ENCODE measurements at places on chromosomes 16 and 17.

DNA sequence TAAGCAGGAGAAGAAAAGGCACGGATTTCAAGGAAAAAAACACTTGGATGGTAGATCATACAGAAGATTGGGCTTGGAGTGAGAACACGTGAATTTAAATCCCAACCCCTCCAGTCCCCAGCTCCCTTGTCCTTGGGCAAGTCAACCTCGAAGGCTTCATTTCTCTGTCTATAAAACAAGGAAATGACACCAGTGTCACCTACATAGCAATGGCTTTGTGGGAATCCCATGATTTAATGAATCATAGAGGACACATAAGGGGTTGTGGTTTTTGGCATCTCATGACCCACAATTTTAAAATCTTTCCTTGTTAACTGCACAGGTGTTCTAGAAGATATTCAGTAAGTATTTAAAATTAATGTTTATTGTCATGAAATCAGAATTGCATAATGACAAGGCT lies 8.2 kb upstream of the CCL2 start:
- no peak for DNase-seq

GRCh38 chr17:73023759-73024158 lies 68.7 kb downstream of the SLC39A11 start:
- no peak for DNase-seq

GRCh38 chr17:333626-334396 lies 18.8 kb downstream of the RPH3AL start:
- no peak for DNase-seq

DNA sequence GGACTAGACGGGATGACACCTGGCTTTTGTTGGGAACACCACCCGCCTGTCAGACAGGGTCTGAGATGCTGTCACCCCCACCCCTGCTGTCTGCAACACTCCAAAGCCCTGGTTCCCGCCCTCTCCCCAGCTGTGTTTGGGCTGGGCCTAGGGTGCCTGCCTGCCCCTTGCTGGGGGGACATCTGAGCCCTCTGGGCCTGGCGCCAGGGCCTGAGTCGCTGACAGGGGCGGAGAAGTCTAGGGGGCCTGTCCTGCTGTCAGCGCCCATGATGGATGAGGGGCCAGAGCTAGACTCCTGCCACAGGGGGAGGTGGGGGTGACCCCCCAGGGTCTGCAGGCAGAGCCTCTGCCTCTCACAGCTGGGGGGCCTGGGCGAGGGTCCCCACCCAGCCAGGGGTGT lies 7.6 kb upstream of the PKMYT1 start:
- DNase-seq: no peak

- peak; percentile 85 for DNase-seq
These were observed 20.6 kb downstream of the ADAM11 start for GRCh38 chr17:44779211-44780025.

DNA sequence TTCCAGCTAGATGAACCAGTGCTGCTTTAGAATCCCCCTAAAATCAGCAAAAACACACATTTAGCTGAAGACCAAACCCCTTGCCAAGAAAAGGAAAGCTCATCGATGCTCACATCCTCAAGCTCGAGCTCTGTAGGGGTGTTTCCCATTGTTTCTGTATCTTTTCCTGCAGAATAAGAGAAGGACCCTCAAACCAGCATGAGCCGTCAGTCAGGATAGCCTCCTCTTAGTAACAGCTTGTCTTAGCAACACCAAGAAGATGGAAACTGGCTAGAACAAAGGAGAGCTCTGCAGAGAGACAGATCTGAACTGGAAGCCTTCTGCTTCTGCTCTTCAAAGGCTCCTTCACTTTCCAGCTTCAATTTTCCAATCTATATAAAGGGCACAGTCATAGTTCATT lies 32.0 kb downstream of the VAT1L start:
- DNase-seq: no peak

GRCh38 chr17:44840936-44841335 lies 6.7 kb upstream of the HIGD1B start:
- DNase-seq: no peak

DNA sequence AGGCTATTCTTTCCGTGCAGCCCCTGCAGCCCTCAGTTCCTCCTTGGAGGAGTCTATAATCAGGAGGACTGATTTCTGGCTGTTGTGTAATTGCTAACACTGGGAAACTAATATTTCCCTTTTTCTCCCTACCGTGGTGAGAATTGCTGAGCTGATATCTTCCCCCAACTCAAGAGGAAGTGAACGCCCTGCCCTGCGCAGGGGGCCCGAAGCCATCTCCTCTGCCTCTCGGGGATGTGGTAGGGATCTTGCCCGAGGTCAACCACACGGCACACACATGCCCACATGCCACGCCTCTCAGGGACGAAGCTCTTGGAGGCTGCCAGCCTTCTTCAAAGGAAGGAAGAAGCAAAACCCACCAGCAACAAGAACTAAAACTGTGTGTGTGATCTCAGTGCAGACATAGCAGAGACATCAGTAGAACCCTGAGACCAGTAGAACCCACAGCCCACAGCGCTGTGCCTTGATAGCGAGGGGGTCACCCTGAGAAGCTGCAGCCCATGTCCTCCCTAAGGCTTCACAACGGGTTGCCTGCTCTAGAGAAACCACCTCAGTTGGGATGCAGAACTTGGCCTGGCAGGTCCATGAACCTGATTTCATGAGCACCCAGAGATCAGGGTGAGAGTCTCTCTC lies 8.9 kb upstream of the ULK2 start:
- DNase-seq: peak; percentile 52

GRCh38 chr16:47644661-47645060 lies 183.5 kb downstream of the PHKB start:
- DNase-seq: no peak

DNA sequence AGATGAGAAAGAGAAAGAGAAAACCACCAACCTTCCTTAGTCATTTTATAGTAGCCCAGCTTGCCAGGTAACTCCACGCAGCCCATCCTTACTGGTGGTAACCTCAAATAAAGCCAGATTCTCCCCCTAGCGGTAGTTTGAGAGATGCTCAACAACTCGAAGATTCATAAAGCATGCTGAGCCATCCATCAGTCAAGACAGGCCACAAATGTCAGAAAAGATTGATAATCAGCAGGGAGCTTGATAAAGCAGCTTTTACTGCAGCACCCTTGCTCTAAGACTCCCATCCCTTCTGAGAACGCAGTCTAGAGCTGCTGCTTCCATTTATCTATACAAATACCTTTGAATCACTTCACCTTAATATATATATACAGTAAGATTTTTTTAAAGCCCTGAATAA lies 451.5 kb upstream of the HSBP1 start:
- DNase-seq: peak; percentile 53

DNA sequence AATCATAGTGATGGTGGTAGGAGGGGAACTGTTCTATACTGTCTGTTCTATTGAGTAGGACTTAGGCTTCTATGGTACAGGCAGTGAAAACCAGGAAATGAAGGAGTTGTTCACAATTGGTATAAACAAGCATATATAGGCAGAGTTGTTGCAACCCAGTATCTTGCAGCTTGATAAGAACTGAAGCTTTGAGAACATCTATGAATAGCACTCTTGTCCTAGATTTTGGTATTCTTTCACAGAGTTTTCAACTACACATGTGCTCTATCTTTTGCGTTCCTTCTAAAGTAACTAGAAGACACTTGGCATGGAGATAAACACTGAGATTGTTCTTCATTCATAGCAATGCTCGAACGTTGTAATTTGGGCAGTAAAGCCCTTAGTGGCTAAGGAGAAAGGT lies 91.8 kb downstream of the KCNJ2 start:
- DNase-seq: no peak

- no peak for DNase-seq
These were observed 27.7 kb upstream of the RASD1 start for GRCh38 chr17:17523731-17524490.

- no peak for DNase-seq
These were observed 419.8 kb upstream of the MON1B start for GRCh38 chr16:76771216-76771615.

GRCh38 chr17:49488612-49489011 lies 6.5 kb upstream of the NGFR start:
- no peak for DNase-seq

GRCh38 chr17:73497721-73498120 lies 146.5 kb downstream of the SDK2 start:
- DNase-seq: no peak

- no peak for DNase-seq
These were observed 7.0 kb downstream of the VAC14 start for GRCh38 chr16:70793851-70794502.

DNA sequence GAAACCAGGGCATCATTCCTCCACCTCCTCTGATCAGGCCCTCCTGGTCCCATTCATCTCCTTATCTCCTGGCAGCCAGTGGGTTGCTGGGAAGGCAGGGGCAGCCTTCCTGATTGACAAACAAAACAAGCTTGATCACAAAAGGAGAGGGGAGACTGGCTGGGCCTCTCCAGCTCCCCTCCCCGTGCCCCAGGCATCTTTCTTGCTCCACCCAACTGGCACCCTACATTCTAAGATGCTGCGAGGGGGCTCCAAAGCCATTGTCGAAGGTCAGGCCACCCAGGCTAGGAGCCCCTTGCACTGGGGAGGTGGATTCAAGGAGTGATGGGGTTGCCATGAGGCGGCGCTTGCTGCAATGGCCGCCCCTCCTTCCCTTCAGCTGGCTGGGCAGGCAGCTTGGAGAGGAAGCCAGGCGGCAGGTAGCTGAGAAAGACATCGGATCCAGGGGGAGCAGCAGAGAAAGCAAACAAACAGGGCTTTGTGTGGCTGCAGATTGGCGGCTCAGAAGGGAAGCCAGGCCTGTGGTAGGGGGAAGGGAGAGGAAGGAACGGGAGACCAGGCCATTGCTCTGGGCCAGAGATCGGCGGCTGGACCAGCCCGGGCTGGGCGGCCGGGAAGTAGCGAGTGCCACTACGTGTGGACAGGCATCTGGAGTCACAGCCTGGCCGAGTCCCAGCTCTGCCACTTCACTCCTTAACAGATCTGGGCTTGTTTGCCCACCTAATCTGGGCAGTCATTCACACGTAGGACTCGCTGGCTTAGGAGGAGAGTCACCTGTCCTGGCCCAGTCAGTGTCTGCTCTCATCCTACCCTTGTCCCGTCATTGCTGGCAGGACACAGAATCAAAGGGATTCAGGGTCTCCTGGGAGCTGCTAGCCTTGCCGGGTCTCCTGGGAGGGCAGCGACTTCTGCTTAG lies 12.3 kb downstream of the RAI1 start:
- no peak for DNase-seq

- no peak for DNase-seq
These were observed 386.1 kb downstream of the SEC14L1 start for GRCh38 chr17:77526728-77527350.

DNA sequence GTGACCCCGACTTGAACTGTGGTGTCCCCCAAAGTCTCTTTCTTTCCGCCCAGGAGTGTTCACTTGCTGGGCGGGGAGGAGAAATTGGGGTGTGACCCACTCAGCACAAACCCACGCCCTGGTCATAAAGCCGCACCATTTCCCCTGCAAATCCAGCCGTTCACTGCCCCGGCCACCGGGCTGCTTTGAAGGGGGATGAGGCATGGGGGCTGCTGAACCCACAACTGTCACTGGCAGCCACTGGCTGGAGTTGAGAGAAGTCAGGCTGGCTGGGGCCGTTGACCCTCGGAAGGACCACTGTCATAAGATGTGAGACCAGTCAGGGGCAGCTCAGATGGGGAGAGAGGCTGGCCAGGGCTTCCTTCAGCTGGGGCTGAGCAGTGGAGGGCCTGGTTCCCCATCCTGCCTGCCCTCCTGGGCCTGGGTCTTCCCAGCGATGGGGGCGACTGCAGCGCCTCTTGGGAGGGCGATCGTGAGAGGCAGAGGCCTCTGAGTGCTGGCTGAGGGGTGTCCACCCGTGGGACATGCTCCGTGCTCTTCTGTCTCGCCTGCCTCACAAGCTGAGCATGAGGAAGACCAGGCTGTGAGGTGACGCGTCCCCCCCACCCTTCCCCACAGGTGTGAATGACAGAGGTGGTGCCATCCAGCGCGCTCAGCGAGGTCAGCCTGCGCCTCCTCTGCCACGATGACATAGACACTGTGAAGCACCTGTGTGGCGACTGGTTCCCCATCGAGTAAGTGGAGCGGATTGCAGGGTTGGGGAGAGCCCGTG lies 19.5 kb downstream of the C16orf90 start:
- no peak for DNase-seq

DNA sequence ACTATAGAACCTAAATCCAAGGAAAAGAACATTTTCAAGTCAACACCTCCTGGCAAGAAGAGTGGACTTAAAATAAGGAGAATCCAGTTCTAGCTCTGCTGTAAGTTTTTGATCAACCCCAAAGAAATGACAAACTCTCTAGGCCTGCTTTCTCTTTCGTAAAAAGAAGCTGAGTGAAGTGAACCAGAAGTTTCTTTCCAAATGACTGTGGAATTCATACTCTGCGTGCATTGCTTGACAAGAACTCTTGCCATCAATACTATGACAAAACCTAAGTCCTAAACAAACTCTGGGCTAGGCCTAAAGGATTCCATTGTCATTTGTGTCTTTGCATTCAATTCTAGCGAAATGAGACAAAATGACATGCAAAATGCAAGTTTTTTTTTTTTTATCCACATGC lies 187.5 kb upstream of the SOX9 start:
- DNase-seq: no peak

DNA sequence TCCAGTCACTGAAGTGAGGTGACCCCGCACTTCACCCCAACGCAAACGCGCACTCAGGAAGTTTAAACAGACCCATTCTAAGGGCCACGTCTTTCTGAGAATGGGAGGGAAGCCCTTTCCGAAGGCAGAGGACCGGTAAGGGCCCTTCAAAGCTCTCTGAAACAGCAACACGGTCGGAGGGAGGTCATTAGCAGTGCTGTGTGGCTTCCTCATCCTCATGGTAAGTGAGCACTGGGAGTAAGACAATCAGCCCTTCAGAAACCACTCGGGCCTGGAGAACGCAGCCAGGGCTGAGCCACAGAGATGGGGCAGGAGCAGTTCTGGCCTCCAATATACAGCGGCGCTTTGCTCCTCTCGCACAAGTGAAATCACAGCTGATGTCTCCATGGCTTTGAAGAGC lies 23.7 kb downstream of the SRL start:
- no peak for DNase-seq

- no peak for DNase-seq
These were observed 4.9 kb downstream of the ASGR2 start for GRCh38 chr17:7109461-7110322.

DNA sequence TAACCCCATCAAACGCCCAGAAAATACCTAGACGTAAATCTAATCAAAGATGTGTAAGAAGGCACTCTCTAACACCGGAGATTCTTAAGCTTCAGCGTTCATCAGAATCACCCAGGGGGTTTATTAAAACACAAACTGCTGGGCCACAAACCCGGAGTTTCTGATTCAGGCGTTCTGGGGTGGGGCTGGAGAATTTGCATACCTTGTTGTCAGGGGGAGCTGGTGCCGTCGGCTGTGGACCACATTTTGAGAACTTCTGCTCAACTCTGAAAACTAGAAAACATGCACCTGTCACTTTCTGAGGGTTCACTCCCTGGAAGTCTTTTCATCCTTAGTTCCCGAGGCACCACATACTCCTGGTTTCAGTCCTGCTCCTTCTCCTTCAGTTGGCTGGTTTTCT lies 48.6 kb upstream of the WSCD1 start:
- no peak for DNase-seq

DNA sequence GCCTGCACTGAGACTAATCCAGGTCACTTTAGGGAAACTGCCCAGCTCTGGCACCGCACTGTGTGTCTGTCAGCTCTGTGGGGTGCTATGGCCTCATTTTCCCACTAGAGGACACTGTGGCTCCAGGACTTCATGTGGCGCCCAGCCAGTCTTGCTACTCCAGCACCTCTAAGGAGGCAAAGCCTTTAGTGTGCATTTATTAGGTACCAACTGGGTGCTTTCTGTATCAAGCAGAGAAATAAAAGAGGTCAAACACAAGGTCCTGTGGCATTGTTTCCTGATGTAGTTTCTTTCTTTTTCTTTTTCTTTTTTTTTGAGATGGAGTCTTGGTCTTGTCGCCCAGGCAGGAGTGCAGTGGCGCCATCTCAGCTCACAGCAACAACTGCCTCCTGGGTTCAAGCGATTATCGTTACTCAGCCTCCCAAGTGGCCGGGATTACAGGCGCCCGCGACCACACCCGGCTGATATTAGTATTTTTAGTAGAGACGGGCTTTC lies 12.5 kb upstream of the RHBDL3 start:
- peak; percentile 85 for DNase-seq
